ENCODE measurements at places on chromosomes 16 and 17. TPM values are rescaled to one million over a fixed set of nuclear protein-coding genes. Genes with fewer than 3 reads are reported as not detected.
A peak's percentile ranks its signal among the peaks of the same experiment; 100 is the strongest.

GRCh38 chr17:42118545-42118944 is 2.6 kb downstream of the KAT2A start:
- DNase-seq: peak; percentile 53

DNA sequence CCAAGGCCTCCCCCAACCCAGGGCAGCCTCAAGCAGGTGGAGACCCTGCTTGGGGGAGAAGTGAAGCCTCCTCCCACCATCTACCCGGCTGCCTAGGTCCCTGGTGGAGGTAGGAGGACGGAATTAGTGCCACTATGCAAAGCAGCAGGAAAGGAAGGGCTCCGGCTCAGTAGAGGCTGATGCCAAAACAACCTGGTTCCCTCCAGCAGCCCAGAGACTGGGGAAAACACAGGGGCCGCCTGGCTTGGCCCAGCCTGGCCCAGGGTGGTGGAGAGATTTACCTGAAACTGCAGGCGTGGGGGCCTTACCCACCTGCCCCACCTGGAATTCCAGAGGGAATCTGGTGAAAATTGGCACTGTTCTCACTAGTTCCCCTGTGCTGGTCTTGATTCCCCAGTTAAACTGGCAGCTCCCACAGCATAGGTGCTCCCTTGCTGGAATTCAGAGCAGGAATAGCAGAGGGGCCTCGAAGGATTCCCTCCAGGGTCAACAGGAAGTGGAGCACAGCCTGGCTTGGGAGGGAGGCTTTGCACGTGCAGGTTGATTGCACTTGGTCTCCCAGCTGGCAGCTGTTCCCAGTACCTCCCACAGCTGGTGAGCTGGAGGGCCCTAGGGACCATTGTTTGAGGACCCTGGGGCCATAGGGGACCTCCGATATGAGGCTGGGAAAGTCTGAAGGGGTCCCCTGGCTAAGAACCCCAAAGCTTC is 4.5 kb downstream of the CD79B start:
- DNase-seq: no peak

The CBX8 gene
- total RNA-seq: 1.6 TPM

The TLCD2 gene
- 1.6 TPM for total RNA-seq

GRCh38 chr16:84768061-84768807 is 51.6 kb upstream of the CRISPLD2 start:
- no peak for DNase-seq

The MYLK3 gene
- total RNA-seq: 0.26 TPM

The CTRB1 gene
- total RNA-seq: 14,932 TPM

DNA sequence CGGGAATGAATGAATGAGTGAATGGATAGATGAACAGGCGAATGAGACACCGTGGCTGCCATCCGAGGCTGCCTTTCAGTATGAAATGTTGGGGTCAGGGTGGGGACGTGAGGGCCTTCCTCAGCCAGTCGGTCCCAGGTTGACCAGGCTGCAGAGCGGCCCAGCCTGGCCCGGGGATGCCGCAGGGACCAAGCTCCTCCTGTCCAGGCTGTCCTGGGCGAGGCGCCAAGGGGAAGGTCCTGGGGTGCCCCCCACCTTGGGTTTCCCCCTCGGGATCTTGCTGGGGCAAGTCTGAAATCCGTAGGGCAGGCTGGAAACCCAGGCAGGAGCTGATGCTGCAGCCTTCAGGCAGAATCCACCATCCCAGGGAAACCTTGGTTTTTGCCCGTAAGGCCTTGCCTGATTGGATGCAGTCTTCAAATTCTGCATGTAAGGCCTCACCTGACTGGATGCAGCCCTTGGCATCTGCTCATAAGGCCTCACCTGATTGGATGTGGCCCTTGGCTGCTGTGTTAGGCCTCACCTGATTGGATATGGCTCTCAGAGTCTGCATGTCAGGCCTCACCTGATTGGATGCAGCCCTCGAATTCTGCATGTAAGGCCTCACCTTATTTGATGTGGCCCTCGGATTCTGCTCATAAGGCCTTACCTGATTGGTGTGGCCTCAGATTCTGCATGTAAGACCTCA is 61.7 kb upstream of the ZNF469 start:
- DNase-seq: no peak

- no peak for DNase-seq
These were observed 12.9 kb upstream of the CMIP start for GRCh38 chr16:81431554-81432353.

DNA sequence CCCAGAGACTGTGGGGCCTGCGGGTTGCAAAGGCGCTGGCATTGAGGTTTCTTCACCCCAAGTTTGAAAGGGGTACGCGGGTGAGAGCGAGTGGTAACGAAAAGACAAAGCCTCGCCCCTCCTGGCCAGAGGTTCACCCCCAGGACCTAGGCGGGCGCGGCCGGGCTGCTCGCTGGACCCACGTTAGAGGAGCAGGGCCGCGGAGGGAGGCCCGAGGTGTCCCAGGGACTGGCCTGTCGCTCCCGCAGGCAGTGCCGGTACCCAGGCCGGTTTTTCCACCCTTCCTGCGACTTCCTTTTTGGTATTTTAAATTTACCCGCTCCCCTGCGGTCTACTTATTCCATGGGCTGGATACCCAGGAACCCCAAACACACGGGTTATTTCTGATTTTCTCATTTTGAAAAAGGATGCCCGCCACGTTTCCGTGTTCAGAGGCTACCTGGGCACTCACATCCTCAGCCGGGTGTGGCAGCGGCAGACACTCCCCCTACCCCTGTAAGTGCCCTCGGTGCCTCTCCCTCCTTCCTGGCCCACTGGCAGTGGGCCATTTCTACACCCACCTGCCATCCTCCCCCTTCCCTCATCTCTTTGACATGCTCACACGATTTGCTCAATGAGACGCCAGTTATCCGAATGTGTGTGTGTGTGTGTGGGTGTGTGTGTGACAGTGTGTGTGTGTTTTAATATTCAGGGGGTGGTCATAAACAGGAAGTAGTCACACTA is 1.6 kb upstream of the FOXL1 start:
- no peak for DNase-seq

GRCh38 chr17:35740997-35741931 is 9.8 kb downstream of the RASL10B start:
- DNase-seq: no peak

- DNase-seq: no peak
These were observed 37.0 kb downstream of the MARF1 start for GRCh38 chr16:15605839-15606517.

GRCh38 chr17:31918701-31919128 is 17.2 kb upstream of the UTP6 start:
- no peak for DNase-seq

DNA sequence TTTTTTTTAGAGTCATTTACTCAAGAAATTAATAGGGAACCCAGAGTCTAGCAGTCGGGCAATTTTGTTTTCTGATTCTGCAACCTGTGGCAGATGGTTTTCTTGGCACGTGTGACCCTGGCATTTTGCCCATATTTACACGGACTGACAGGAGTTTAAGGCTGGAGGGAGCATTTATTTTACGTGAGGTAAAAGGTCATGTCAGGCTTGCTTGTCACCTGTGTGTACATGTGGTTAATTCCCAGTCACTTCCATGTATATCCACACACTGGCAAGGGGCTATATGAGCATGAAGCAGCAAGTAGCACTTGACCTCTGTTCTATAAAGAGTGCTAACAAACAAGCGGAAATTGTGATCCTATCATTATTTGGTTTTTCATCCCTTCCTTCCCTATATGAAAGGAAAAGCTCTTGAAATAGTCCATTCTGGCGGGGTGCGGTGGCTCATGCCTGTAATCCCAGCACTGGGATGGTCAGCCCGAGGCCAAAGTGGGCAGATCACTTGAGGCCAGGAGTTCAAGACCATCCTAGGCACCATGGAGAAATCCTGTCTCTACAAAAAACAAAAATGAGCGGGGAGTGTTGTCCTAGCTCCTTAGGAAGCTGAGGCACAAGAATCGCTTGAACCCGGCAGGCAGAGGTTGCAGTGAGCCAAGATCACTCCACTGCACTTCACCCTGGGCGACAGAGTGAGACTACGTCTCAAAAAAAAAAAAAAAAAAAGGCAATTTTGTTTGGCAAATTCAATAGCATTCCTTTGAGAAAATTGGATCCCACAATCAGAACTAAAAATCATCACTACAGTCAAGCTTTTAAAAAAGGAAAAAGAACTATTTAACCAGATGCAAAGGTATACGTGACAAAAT is 2.1 kb downstream of the SPAG9 start:
- DNase-seq: peak; percentile 94

DNA sequence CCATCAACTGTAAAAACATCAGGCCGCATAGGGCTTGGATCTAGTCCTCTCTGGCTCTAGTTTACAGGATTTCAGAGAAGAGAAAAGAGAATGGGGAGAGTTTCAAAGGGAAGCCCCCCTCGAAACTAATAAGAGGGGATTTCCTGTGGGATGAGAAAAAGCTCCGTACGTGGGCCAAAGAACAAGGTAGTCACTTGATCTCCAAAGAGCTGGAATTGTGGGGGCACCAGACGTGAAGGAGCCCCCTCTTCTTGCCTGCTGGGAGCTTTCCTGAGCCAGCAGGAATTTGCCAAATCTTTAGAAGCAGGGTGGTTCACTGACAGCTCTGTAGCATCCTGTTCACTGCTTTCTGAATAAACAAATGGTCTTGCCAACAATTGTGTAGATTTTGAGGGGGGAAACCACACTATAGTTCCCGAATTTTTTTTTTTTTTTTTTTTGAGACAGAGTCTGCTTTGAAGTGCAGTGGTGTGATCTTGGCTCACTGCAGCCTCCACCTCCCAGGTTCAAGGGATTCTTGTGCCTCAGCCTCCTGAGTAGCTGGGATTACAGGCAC is 7.0 kb upstream of the TMIGD1 start:
- DNase-seq: no peak

DNA sequence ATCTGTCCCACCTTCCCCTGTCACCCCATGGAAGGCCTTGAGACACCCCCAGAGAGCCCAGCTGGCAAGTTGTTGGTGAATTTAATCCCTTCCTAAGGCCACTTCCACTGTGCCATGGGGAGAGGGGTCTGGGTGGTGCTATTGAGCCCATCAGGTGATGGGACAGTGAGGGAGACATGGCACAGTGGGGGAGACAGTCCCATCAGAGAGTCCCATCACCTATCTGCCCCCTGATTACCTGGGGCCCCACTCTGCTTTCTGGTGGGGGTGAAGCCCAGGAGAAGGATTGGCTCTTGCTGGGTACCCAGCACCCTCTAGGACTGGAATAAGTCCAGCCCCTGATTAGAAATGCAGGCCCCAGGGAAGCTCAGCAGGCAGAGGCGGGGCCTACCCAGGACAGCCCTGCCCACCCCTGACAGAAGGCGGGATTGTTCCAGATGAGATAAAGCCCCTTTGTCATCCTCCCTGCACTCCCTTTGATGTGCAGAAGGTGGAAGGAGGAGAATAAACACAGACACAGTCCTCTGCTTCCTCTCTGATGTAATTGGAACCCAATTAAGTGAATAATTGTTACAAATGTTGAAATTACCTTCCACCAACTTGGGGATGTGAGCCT is 18.9 kb downstream of the TMEM132E start:
- DNase-seq: no peak

DNA sequence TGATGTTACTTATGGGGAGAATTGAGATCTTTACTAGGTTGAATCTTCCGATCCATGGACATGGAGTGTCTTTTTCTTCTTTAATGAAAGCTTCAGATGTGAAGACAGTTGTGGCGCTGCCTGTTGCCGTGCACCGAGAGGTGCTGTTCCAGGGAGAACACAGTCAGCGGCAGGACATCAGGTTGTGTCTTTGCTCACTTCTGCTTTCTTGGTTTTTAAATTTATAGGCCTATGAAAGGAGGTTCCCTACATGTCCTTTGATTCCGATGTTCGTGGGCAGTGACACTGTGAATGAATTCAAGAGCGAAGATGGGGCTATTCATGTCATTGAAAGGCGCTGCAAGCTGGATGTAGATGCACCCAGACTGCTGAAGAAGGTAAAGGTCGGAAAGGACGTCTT is 49.8 kb downstream of the SEC14L1 start:
- DNase-seq: no peak

- no peak for DNase-seq
These were observed 71.5 kb upstream of the N4BP1 start for GRCh38 chr16:48681520-48681919.

GRCh38 chr17:63639125-63639524 is 16.9 kb downstream of the MAP3K3 start:
- no peak for DNase-seq

All from body of pancreas (tissue), 4 donors.